ENCODE measurements at places on chromosomes 12 and 14.

DNA sequence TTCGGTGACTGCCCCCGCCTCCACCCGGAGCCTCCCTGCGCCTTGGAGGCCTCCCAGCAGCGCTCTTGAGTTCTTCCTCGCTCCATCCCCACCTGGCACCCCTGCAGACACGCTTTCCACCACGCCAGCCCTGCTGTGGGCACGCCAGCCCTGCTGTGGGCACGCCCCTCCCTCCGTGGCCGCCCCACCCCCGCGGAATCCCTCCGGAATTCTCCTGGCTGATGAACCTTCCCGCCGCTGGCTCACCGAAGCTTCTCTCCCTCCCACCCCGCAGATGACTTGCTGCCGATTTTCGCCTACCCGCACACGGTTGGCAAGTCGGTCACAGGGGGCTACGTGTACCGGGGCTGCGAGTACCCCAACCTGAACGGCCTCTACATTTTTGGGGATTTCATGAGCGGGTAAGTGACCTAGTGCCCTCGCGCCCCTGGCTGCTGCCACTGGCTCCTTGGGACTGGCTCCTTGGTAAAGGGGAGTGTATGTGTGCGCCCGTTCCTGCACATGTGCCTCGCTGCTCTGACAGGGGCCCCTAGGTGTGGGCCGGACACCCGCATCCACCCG, 15.2 kb downstream of the HHIPL1 start:
- DNase-seq = no peak

DNA sequence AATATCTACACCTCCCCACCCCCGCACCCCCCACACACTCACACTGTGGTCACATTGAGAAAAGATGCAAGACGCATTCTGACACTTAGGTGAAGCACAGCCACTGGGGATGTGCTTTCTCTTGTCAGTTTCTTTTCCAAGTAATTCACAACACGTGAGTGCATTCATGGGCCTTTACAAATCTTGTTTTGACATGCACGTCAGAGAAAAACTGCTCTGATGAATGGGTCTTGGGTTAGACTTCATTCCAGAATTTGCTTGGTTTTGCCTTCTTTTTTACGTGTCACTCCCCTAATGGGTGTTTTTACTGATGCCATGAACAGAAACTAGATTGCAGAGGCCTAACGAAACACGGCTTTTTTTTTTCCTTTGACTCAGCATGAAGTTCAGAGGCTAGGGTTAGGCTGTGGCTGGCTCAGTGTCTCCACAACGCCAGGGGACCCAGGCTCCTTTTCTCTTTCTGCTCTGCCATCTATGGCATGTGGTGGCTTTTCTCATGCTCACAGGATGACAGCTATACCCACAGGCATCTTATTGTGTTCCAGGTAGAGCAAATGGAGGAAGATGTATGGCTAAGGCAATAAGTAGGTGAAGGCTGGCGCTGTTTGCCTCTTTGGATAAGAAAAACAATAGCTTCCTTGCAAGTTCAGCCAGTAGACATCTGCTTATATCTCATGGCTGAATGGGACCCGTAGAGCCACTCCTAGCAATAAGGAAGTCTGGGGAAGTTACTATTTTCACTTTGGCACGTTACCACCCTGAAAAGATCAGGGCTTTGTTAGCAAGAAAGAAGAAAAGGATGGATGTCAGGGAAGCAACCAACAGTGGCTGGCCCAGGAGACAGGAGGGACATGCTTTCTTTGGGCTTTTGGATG, 253.3 kb downstream of the SLC15A4 start:
- no peak for DNase-seq

GRCh38 chr12:51910168-51910567, 2.9 kb downstream of the ACVRL1 start:
- DNase-seq = no peak

GRCh38 chr12:80549298-80549697, 105.3 kb downstream of the PTPRQ start:
- DNase-seq = no peak

GRCh38 chr14:104865081-104865630, at the start of gene CEP170B:
CEP170B (plus strand) TSS chr14:104865268; CDS start chr14:104868451, 3,183 bp downstream.
- DNase-seq = peak; percentile 28

GRCh38 chr12:57129889-57130288, 1.6 kb downstream of the LRP1 start:
- no peak for DNase-seq

DNA sequence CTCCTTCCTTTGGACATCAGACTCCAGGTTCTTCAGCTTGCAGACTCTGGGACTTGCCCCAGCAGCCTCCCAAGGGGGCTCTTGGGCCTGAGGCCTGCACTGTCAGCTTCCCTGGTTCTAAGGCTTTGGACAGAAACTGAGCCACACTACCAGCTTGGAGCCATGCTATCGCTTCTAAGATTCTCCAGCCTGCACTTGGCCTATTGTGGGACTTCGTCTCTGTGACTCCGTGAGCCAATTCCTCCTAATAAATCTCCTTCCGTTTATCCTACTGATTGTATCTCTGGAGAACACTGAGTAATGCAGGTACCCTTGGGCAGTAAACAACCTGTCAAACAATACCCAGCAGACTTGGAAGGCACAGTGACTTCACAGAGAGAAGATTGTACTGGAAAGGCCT, 24.9 kb upstream of the RHOJ start:
- DNase-seq = no peak

- no peak for DNase-seq
Measured at GRCh38 chr12:1357171-1357570, 237.2 kb downstream of the FBXL14 start.

DNA sequence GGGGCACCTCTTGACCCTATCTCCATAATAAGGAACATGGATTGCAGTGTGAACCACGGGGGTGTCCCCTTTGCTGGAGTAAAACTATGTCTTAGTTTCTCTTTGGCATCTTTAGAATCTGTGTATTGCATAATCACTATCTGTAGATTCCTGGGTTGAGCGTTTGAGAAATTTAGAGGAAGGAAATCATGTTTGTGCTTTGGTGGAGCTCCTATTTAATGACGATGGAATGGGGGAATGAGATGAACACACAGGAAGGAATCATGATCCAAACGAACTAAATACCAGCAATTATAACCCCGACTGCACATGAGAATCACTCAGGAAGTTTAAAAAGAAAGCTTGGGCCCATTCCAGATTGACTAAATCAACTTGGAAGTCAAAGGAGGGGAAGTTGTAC, 1.3 kb upstream of the MYG1 start:
- DNase-seq = no peak

DNA sequence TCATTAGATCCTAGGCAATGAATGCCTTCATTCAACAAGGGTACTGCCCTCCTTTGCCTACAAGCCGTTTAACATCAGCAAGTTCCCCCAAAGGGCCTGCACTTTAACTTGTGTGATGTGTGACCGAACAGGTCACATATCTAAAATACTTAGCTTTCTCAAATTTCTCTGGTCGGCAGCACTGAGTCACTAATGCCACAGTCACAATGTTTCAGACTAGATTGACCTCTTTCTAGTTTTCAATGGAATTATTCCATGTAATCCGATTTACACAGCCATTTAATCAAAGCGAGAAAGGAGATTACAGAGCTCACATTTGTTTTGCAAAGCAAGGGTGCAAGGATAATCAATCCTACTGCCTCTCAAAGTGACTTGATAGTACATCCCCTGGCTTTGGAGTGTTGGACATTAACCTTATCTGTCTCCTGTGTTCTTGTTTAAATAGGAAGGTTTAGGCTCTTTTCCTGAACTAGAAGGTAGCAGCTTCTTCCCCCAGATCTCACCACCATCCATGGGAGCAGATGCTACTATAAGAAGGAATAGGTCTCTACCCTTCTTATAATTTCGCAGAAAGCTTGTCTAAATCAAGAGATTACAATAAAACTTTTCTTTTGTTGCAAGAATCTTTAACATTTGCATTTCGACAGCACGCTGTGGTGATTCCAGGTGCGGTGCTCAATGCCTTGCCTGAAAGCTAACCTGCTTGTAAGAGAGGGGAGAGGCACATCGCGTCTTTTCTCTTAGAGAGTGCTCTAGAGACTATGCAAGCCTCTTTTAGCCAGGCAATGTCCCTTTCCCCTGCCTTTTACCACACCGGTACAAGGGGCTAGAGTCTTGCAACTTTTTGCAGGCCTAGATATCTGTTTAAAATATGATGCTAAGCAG, 1.8 kb downstream of the KITLG start:
- no peak for DNase-seq

- no peak for DNase-seq
Measured at GRCh38 chr12:116697305-116697704, 40.6 kb downstream of the SPRING1 start.

DNA sequence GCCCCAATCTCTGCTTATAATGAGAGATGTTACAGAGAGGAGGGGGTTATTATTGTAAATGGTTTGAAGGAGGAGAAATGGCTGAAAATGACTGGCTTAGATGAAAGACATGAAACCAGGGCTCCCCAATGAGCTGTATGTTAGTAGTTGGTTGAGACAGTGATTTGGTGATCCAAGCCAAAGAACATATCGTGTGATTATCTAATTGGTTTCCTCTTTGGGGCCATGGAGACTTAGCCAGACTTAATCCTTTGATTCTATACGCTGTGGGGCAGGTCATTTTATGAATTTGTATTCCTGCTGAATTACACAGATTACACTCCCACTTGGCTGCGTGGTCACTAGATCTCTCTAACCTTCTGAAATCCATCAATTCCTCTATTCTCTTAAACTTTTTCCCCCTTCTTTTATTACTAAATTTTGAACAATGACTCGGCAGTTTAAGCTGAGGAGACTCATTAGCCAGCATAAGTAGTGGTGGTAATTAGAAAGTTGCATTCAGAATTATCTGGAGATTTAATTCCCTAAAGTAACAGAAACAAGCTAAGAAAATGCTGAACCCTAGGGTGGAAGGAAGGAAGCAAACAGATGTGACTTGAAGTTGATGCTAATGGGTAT, 5.3 kb downstream of the TTC8 start:
- DNase-seq = no peak

- DNase-seq = no peak
Measured at GRCh38 chr14:55381040-55381439, 30.6 kb downstream of the ATG14 start.

DNA sequence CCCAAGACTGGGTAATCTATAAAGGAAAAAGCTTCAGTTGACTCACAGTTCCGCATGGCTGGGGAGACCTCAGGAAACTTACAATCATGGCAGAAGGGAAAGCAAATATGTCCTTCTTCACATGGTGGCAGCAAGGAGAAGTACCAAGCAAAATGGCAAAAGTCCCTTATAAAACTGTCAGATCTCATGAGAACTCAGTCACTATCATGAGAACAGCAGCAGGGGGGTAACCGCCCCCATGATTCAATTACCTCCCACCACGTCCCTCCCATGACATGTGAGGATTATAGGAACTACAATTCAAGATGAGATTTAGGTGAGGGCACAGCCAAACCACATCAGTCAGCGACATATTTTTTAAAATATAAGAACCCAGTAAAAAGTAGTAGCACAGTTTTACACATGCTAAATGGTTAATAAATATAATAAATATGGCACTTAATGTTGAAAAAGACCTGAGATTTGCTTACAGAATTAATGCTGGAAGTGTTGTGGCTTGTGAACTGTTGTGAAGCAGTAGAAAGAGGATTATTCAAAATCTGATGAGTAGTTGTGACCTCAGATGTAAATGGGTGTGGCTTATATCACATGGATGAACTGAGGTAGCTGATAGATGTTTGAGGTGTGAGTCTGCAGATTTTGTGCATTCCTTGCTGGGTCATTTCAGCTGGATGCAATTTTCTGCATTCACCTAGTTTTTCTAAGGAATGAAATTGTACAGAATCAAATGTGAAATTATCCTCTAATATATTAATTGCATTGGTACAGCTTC, 46.9 kb upstream of the CHPT1 start:
- no peak for DNase-seq

- no peak for DNase-seq
Measured at GRCh38 chr12:116150452-116150851, 127.0 kb downstream of the MED13L start.

GRCh38 chr12:113135178-113136127, at the start of gene RASAL1:
RASAL1 (minus strand) TSS chr12:113135761; CDS start chr12:113135462, 299 bp downstream.
- DNase-seq = peak; percentile 67

GRCh38 chr14:95015046-95015445, 142.3 kb downstream of the DICER1 start:
- no peak for DNase-seq

- no peak for DNase-seq
Measured at GRCh38 chr12:5280086-5280485, 151.8 kb upstream of the NTF3 start.

- DNase-seq = no peak
Measured at GRCh38 chr12:123530668-123531067, 2.9 kb downstream of the RILPL1 start.

- no peak for DNase-seq
Measured at GRCh38 chr12:83958997-83959396, 953.6 kb downstream of the SLC6A15 start.

DNA sequence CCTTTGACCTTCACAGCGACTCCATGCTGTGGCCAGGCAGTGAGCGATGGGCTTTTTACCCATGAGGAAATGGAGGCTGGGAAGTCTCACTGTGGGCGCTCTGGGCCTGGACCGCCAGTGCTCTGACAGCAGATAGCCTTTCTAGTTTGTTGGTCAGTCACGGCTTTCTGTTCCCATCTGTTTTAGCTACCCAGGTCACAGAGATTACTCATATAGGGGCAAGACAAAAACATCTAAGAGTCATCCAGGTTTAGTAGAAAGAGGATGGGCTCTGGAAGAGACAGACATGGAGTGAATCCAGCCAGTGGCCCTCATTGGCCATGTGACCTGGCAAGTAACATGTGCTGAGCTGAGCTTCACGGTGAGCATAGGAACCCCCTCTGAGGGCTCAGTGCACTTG, 68.6 kb downstream of the MARK3 start:
- no peak for DNase-seq

- peak; percentile 39 for DNase-seq
Measured at GRCh38 chr14:21382886-21383847, 652 bp downstream of the SUPT16H start.

GRCh38 chr12:28507033-28507432, 316.8 kb downstream of the CCDC91 start:
- no peak for DNase-seq

DNA sequence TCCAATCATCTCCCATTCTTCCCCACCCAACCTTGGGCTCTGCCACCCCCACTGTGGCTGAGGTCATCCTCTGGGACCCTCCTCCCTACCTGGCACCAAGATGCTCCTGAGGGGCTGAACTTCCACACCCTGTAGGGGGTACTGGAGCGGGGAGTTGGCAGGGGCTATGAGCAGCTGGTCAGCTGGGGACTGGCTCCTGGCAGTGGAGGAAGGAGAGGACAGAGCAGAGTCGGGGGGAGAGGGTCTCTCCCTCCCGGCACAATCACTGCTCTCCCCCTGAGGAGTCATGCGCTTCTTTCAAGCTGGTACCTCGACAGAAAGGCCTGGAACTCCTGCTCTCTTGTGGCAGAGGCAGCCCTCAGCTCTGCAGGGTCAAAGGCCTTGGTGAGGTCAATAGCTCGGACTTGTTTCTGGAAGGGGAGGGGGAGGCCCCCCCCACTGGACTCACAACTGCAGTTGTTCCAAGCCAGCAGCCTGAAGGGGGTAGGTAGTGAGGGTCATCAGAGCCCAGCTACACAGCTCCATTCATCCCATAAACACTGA, 2.0 kb downstream of the B4GALNT1 start:
- DNase-seq = no peak

GRCh38 chr12:92927055-92927435, 2.0 kb downstream of the EEA1 start:
- DNase-seq = peak; percentile 56

All from activated T-cell treated with anti-CD3 and anti-CD28 coated beads for 24 hours (primary cell).